ENCODE measurements at places on chromosomes 12 and 14. TPM values are rescaled to one million over a fixed set of nuclear protein-coding genes. Genes with fewer than 3 reads are reported as not detected.

HOXC10 gene
- 19.8 TPM for total RNA-seq

ADGRD1 gene
- 0.89 TPM for total RNA-seq

HOXC11 gene
- total RNA-seq = 0.30 TPM

KRT81 gene
- total RNA-seq = 2.2 TPM

KRT72 gene
- not detected for total RNA-seq

RPS26 gene
- 313 TPM for total RNA-seq

ANKLE2 gene
- total RNA-seq = 75.7 TPM

GPR132 gene
- not detected for total RNA-seq

CCDC197 gene
- not detected for total RNA-seq

ESRRB gene
- total RNA-seq = not detected

ULK1 gene
- 8.1 TPM for total RNA-seq

NGB gene
- total RNA-seq = not detected

TAS2R46 gene
- total RNA-seq = not detected

PIK3C2G gene
- not detected for total RNA-seq

ALG10B gene
- 1.8 TPM for total RNA-seq

NOS1 gene
- total RNA-seq = not detected

TBC1D30 gene
- total RNA-seq = 0.20 TPM

DTX1 gene
- total RNA-seq = not detected

TMEM121 gene
- 7.1 TPM for total RNA-seq

GOLGA5 gene
- total RNA-seq = 14.2 TPM

All from MG63 (cell line).